ENCODE measurements at places on chromosomes 6 and 20.

DNA sequence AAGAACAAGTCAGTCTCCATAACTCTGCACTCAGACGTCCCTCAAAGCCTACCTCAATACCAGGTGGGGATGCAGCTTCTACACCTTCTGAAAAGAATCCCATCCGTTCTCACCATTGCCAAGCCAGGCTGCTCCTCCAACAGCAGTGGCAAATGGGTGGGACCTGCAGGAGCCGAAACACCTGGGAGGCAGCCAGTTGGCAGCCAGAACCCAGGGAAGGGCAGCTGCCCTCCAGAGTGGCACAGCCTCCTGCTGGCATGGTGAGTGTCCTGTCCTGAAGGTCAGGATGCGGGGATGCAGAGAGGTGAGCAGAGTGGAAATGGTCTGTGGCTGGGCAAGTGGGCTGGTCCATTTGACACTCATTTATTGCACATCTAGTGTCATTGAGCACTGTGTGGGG, 210.6 kb upstream of the CDH4 start:
- DNase-seq = no peak

DNA sequence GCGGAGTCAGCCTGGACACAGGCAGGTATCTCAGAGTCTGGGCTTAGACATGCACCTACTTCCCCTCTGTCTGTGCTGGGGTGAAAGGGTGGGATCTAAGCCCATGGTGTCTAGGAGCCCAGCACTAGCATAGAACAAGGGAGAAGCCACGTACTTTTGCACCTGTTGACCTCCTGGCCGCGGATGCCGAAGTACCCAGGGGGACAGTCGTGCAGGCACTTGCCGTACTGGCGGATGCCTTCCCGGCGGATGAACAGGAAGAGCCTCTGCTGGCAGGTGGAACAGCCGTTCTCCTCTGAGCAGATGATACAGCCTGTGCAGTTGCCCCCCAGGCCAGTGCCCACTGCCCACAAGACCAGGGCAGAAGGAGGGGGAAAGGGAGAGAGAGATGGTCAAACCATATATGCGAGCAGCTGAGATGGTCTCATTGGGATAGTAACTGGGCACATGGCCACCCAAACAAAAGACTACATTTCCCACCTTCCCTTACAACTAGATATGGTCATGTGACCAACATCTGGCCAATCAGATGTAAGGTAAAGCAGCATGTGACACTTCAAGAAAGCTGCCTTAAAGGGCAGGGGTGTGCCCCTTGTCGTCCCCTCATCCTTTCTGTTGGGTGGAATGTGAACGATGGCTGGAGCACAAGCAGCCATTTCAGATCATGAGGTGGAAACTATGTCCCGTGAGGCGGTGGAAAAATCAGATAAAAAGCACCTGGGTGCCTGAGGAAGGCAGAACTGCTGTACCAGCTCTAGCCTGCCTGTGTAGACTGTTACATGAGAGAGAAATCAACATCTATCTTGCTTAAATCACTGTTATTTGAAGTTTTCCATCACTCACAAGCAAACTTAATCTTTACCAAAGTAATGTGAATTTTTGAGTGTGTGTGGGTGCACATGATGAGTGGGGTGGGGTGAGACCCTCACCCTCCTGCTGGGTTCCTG, 34.0 kb downstream of the RSPO4 start:
- DNase-seq = peak; percentile 56

DNA sequence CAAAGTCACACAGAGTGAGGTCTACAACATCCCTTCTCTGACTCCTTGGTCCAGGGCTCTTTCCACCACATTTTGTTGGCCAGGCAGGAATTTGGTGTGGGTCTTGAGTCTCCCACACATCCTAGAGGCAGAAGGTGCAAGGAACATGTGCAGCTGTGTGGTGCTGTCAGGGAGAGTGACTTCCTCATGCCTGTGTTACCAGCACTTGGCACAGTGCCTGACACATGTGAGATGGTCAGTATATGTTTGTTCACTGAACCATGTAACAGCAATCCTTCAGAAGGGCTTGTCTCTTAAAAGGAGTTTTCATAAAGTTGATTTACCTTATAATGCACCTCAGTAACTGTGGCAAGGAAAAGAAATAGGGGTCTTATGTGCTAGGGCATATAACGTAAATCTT, 168.5 kb downstream of the CDC5L start:
- DNase-seq = no peak

GRCh38 chr6:141484711-141485110, 648.0 kb upstream of the GJE1 start:
- peak; percentile 63 for DNase-seq

- DNase-seq = peak; percentile 58
Observed at GRCh38 chr20:58870293-58871014, 17.9 kb downstream of the GNAS start.

GRCh38 chr6:153130515-153131036, 506 bp downstream of the RGS17 start:
- no peak for DNase-seq

DNA sequence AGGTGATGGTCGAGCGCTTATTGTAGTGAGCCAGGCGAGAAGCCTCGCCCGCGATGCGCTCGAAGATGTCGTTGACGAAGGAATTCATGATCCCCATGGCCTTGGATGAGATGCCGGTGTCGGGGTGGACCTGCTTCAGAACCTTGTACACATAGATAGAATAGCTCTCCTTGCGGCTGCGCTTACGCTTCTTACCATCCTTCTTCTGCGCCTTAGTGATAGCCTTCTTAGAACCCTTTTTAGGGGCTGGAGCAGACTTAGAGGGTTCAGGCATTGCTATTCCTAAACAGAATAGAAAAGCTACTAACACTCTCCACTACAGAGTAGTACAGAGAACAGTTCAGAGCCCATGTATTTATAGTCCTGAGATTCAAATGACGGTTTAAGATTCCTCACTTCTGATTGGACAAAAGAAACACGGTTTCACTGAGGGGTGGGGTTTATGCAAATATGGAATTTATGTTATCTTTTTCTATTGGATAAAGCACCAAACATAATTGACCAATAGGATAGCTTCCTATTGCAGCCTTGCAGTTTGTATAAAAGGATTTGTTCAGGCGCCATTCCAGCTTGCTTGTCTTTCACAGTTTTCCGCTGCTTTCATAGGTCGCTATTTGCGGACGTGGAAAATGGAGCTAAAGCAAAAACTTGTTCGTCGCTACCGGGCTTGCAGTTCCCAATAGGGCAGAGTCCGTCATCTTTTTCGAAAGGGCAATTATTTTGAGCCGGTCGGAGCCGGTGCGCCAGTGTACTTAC, 43.7 kb upstream of the HFE start:
- peak; percentile 95 for DNase-seq

DNA sequence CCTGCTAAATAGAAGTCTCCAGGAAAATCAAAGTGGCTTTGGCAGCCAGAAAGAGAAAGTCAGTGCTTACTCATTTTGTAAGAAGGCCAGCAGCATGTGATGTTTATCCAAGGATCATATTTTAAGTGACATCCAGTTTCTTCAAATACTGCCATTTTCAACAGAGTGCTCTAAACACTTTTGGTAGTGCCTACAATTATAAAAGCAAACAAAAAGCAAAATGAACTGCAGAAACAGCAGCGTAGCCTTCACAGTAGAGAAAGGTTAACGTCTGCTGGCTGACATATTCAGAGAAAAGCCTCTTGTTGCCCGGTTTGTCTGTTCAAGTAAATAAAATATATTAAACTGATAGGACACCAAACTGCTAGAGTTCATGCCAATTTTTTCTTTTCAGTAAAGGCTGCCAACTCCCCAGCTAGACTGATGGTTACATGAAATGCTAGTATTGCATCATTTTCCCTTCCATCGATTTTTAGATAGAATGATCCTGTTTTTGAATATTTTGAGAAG, 705.7 kb upstream of the SLC35B3 start:
- no peak for DNase-seq

- DNase-seq = peak; percentile 78
Observed at GRCh38 chr6:131909408-131910218, 41.6 kb downstream of the CCN2 start.

DNA sequence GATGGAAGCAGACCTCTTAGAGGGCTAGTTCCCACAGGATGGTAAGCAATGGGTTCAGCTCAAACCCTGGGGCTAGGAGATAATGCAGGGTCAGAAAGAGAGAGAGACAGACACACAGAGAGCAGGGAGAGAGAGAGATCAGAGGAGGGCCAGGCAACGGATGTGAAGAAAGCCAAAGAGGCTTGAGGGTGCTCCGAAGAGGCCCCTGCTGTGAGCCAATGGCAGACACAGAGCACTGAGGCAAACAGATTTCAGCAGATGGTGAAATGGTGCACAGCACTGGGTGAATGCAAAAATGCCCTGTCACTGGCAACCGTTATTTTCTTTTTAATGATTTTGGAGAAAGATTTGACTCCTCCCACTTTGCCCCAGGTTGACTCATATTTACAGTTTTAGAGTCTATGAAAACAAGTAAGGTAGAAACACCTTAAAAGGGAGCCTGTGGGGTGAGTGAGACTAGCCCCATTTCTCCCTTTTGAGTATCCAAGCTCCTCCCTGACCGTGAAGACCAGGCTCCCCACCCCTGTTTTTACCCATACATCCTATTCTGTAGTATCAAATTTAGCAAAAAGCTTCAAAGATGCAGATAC, 840 bp downstream of the DEFB132 start:
- peak; percentile 61 for DNase-seq

DNA sequence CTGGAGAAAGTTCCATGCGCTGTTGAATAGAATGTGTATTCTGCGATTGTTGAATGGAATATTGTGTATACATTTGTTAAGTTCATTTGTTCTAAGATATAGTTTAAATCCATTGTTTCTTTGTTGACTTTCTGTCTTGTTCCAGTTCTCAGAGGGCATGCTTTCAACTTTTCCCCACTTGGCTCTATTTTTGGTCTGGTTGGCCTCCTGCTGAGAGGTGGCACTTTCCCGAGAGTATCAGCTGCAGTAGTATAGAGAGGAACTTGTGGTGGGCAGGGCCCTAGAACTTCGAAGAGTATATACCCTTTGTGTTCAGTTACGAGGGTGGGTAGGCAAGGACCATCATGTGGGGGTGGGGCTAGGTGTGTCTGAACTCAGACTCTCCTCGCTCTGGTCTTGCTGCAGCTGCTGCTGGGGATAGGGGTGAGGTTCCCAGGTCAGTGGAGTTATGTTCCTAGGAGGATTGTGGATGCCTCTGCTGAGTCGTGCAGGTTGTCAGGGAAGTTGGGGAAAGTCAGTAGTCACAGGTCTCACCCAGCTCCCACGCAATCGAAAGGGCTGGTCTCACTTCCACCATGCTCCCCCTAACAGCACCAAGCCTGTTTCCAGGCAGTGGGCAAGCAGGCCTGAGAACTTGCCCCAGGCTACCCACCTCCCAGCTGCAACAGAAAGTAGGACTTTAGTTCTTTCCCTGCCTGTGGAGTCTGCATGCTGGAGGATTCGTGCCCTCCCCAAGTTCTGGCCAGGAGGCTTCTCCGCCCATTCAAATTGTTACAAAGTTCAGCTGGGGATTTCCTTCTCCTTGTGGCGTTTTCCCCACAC, 118.9 kb upstream of the SSTR4 start:
- DNase-seq = no peak

- no peak for DNase-seq
Observed at GRCh38 chr6:131651782-131652181, 14.7 kb downstream of the ENPP3 start.

DNA sequence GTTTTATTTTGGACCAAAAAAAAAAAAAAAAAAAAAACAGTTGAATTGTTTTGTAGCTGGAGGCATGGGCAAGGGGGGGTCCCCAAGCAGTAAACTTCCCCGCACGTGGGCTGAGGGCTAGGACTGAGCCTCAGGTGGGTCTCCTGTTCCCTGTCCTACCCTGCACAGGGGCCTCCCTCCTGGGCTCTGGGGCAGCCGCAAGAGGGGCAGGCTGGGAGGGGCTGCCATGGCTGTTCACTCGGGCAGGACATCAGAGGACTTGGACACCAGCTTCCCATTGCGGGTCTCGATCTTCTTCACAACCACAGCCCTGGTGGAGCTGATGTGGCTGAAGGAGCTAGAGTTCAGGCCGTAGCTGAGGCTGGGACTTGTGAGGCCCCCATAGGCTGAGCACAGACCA, 21.1 kb downstream of the SGK1 start:
- DNase-seq = no peak

DNA sequence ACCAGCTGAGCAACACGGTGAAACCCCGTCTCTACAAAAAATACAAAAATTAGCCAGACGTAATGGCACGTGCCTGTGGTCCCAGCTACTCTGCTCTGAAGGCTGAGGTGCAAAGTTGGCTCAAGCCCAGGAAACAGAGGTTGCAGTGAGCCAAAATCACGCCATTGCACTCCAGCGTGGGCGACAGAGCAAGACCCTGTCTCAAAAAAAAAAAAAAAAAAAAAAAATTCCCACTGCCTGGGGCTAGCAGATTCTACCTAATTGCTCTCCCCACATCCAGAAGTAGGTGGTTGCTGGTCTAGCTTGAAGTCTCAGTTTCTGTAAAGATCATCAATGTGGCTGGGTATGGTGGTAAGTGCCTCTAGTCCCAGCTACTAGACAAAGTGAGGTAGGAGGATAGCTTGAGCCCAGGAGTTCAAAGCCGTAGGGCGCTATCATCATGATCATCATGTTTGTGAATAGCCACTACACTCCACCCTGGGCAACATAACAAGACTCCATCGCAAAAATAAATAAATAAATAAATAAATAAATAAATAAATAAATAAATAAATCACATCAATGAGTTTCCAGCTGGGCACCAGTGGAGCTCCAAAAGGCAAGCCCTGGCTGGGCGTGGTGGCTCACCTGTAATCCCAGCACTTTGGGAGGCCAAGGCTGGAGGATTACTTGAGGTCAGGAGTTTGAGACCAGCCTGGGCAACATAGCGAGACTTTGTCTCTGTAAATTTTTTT, 6.3 kb upstream of the AP5S1 start:
- DNase-seq = no peak

- DNase-seq = no peak
Observed at GRCh38 chr6:14918200-14918907, 327.5 kb upstream of the JARID2 start.

DNA sequence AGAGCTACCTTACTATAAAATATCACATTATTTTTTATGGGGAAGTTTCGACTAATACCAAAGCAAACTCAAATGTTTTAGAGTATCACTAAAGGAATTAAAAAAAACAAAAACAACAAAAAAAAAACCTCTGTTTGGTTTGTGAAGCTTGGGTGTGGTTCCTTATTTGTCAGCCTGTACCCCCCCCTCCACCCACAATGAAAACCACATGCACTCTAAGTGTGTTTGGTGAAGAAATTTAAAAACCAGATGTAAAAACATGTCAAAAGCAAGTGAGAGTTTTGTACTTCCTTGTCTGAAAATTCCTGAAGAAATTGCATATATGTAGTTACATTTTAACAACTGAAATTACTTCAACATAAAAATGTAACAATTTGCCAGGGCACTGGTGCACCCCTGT, 3.1 kb downstream of the STK38 start:
- peak; percentile 39 for DNase-seq

DNA sequence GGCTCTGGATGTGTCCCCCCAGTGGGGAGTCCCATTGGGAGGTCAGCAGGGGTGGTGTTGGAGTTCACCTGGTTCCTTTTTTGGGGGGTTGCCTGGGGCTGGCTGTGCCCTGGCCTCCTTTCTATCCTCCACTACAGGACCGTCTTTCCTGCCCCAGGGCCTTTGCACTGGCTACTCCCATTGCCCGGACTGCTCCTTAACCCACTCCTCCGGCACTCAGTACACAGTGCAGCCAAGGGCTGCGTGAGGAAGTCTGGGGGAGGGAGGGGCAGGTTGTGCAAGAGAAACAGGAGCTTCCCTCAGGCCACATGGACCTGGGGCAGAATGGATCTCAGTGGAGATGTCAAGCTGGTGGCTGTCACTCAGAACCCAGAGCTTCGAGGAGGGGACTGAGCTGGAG, 429.3 kb upstream of the SULF2 start:
- no peak for DNase-seq
